Renal cortical epithelial cell (primary cell): ENCODE measurements at places on chromosomes 6 and 20. TPM values are rescaled to one million over a fixed set of nuclear protein-coding genes. Genes with fewer than 3 reads are reported as not detected.

The TFAP2A gene
- total RNA-seq = 2.3 and 11.2 TPM in 2 replicates

The ANGPT4 gene
- total RNA-seq = not detected in 2 replicates

- DNase-seq = no peak
Measured at GRCh38 chr20:58760856-58761255, 68.3 kb downstream of the NPEPL1 start.

- no peak for DNase-seq
Measured at GRCh38 chr6:166932116-166932515, 24.2 kb downstream of the RNASET2 start.

GRCh38 chr6:158266131-158266530, 46.1 kb upstream of the TULP4 start:
- DNase-seq = no peak

GRCh38 chr6:33313709-33314514, at the start of gene TAPBP:
TAPBP (minus strand) TSS chr6:33314078; CDS start chr6:33314041, 37 bp downstream.
- DNase-seq = peak; percentile 59
